H1 (cell line): ENCODE measurements at places on chromosomes 13 and 19.

GRCh38 chr13:21932578-21932977 lies 261.7 kb downstream of the FGF9 start:
- DNase-seq, result no peak

DNA sequence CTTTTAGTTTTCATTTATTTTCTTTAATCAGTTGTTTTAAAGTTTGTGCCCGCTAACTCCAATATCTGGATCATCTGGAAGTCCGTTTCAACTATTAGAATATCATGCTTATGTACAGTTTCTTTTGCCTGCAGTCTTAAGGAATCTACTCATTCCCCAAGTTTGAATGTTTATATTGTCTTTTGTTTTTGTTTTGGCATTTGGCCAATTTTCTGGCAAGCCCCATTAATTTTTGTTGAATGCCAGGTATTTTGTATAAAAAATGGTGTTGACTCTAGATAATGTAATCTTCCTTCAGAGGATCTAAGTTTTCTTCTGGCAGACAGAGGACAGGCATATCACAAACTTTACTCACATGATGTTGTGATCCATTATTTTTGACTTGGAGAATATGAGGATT lies 11.1 kb upstream of the ZNF235 start:
- no peak for DNase-seq

GRCh38 chr19:29303069-29303718 lies 90.2 kb upstream of the UQCRFS1 start:
- DNase-seq, result no peak

- DNase-seq, result no peak
These were observed 64.0 kb upstream of the ZNF681 start for GRCh38 chr19:23822735-23823134.

GRCh38 chr13:106917673-106918556 lies 350.0 kb upstream of the ARGLU1 start:
- peak; percentile 95 for DNase-seq

- DNase-seq, result no peak
These were observed 58.2 kb downstream of the SLITRK1 start for GRCh38 chr13:83824120-83824519.

DNA sequence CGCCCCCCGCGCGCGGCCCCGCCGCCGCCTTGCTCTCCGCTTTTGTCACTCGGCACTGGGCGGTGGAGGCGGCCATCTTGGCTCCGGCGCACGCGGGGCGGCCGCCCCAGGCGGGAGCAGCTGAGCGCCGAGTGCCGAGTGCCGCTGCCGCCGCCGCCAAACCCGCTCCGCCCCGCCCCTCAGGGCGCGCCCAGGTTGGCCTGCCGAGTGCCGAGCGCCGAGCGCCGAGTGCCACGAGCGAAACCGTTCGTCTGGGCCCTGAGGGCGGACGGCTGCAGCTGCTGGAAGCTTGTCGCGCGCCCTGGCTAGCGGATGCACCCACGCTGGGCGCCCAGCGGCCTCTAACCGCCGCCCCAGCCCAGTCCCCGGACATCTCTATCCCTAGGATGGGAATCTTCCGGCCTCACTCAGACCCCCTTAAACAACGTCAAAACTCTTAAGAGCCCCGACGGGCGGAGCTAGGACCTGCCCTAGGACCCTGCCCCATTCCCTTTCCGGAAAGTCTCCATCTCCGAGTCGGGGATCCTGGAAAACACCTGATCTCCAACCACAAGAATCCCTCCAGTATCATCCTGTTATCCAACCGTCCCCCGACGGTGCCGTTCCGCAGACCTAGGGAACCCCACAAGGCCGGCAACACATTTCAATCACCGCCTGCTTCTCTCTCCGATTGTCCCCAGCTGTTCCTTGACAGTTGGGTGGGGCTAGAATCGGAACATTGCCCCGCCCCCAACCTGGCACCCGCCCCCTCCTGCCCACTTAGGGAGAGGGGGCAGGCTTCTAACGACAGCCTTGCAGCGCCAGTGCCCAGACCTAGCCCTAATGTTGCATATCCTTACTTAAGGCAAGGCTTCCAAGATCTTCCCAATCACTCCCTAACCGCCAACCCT lies 14.1 kb upstream of the AKAP8L start:
- DNase-seq, result peak; percentile 94

DNA sequence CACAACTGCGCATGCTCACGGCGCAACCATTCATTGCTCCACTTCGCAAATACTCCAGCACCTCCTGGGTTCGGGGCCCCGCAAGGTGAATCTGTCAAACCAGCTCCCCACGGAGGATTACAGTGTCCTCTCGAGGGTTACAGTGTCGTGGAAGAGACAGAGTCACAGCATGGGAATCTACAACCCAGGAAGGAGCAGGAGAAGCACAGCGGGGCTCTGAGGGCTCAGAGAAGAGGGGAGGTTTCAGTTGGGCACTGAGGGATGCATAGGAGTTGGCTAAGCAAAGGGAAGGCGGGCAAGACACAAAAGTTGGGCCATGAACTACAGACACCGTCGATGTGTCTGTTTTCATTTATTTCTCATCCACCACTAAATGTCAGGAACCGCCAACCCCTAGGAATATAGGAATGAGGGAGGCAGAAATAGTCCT lies 1.0 kb upstream of the GTF2F1 start:
- no peak for DNase-seq

DNA sequence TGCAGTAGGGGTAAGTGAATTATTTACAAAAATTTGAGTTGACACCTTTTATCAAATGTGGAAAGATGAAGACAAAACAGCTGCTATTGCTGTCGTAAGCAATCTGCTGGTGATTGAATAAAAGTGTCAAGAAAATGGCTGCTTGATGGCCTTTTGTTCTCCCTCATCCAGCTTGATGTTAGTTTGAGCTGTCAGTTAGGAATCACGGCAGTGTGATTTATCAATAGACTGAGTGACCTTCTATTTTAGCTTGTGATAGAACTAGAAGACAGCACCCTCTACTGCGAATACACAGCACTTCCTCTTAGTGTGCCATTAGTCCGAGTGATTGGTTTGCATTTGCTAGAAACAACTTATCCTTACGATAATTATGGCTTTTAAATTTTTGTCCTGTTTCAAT lies 76.3 kb downstream of the MZT1 start:
- DNase-seq, result no peak

DNA sequence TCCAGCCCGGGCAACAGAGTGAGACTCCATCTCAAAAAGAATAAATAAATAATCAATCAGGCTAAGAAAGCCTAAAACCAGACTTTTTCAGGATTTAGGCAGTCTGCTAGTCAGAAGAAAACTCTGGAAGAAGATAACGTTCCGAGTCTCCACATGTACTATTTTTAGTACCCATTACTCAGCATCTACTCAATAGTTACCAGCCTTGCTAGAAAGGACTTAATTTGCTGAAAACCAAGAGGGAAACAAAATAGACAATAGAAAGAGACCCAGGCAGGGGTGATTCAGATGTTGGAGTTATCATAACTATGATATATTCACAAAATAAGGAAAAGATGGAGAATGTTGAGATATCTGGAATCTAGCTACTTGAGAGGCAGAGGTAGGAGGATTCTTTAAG lies 3.6 kb upstream of the LIN7B start:
- DNase-seq, result no peak

DNA sequence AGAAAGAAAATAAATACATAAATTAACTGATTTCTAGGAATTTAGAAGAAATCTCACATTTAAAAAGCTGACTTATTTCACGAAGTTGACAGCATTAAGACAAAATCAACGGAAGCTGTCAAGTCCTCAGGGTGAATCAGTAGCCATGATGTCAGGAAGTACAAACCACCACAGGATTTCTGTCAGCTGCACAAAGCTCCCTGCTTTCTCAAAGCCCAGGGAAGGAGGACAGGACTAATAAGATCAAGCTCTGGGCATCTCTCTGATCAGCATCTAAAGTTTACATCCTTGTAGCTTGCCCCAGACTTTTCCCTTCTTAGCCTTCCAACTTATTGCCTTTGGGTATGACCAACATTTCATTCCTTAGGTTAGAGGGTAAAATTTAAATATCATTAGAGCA lies 9.4 kb downstream of the DCT start:
- DNase-seq, result no peak

DNA sequence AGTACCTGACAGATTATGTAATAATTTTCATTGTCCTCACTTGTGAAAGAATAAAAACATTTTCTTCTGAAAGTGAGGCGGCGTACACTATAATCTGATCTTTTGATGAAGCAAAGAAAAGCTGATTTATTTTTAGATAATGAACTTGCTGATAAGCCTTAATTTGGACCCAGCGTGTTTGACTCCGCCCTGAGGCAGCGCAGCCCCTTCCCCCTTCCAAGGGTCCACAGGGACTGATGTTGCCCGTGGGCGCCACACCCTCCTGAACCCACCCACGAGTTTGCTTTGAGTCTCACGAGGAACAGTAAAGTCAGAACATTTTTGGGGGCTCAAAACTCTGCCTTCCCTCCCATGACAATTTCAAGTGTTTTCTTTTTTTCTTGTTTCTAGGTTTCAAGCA lies 40.0 kb downstream of the TEX29 start:
- DNase-seq, result no peak

DNA sequence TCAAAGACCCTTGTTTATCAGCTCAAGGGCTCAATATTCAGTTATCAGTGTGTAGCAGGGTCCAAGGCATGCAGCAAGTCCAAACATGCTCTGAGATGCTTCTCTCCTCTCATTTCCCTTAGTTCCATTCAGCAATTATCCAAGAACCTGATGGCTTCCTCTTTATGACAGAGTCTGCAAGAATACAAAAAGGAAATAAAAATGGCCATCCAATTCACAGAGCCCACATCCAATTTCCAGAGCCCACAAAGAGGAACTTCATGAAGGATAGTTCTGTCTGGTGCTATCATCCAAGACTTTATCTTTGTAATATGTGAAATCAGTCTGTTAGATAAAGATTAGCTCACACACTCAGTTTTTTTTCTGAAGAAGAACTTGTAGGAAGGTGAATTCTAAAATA lies 217.2 kb downstream of the LACC1 start:
- DNase-seq, result no peak

DNA sequence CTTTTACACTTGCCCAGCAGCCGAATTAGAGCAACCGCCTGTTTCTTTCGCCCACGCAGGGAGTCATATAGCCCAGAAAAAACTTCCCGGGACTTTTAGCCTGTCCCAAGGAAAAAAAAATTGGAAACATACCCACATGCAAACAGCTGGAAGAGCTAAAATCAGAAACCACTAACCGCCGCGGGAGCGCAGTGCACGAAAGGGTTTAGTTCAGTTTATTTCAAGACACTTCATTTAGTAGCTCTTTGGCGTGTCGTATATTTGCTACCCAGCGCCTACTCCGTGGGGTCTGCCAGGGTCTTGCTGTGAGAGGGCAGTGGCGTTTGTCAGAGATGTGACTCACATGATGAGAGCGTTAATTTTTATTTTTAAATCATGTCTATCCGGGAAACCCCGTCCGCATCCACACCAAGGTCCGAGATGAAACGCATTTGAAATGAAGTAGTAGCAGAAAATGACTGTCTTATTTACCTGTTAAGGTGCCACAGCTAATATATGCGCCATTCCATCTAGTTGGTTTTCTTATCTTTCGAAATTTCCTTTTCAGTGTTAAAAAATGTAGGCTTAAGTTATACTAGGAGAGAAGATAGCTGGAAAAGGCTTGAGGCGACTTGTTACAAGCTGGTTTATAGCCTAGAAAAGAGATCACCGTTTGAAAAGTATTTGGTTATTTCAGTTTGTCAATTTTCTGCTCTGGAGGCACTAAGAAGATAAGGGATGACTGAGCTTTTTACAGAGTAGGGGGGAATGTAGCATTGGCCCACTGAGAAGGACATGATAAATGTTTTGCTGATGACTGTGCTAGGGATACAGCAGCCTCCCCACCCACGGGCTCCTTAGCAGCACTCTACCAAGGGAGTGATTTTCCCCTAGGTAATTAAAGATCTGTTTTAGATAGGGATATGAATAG lies 1.7 kb downstream of the KLF5 start:
- no peak for DNase-seq

DNA sequence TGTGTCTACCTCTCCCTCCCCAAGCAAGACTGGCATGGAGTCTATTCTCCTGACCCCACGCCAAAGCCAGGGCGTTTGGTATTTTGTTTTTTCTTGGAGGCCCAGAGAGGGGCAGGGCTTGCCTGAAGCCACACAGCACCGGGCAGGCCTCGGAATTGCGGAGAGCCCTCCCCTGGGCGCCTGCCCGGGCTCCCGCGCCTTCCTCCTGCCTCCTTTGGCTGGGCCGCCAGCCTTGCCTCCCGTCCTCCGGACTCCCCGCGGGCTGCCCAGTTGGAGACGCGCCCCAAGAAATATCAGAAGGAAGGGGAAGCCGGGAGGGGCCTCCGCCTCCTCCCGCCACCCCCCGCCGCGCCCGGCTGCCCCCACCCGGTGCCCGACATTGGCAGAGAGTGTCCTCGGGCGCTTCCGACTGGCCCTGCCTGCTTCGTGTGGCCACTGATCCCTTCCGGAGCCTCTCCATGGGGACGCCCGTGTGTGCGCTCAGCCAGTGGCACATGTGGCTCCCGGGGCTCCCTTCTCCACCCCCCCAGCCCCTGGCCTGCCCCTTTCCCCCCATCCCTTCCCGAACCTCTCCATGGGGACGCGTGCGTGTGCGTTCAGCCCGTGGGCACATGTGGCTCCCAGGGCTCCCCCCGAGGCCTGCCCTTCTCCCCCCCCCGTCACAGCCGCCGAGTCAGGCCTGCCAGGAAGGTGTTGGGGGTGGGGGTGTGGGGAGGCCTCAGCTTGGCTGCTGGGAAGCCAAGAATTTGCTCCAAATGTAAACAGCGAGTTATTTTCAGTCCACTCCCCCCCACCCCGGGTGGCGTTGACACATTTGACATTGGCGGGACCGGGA lies 37.3 kb downstream of the NFIC start:
- DNase-seq, result no peak

GRCh38 chr13:105982219-105982930 lies 553.1 kb downstream of the EFNB2 start:
- DNase-seq, result no peak

- DNase-seq, result no peak
These were observed 220.1 kb downstream of the FOXO1 start for GRCh38 chr13:40446365-40446764.

- no peak for DNase-seq
These were observed 5.0 kb downstream of the POGLUT2 start for GRCh38 chr13:102793611-102794355.

DNA sequence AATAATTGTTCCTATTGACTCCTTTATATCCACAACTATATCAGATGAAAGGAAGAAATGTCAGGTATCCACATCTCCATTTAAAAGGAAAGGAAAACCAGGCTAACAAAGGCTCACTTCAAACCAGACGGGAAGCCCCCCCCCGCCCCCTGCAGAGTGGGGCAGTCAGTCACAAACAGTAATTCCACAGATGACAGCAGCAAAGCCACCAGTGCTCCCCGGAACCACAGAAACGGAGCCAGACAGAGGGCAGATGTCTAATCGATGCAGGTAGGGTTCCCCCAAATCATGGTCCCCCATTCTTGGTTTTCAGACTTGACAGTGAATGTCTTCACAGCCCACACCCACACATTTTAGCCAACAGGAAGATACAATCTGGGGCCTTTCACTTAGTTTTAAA lies 100.8 kb downstream of the STK24 start:
- DNase-seq, result no peak

DNA sequence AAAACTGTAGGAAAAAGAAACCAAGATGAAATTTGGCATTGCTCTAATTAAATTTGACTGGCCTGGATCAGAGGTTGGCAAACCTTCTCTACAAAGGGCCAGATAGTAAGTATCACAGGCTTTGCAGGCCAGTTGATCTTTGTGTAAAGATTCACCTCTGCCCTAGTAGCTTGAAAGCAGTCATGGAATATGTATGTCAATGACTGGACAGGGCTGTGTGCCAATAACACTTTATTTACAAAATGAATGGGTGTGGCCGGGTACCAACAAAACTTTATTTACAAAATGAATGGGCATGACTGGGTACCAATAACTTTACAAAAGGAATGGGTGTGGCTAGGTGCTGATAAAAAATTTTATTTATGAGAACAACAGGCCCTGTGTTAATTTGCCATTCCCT lies 20.0 kb downstream of the SIN3B start:
- no peak for DNase-seq
